Adrenal gland (tissue), 19 donors: ENCODE measurements at places on chromosomes 6 and 20.
A peak's percentile ranks its signal among the peaks of the same experiment; 100 is the strongest.

- no peak for DNase-seq
These were observed 151.8 kb downstream of the ZFP64 start for GRCh38 chr20:52039790-52040189.

- DNase-seq = no peak
These were observed 84.2 kb upstream of the MARCKS start for GRCh38 chr6:113772961-113773360.

- no peak for DNase-seq
These were observed 46.4 kb downstream of the ORC3 start for GRCh38 chr6:87636315-87636714.

GRCh38 chr6:126170978-126171382 is 168.9 kb upstream of the CENPW start:
- DNase-seq = peak; percentile 17

GRCh38 chr6:83221889-83222479 is 28.8 kb downstream of the RWDD2A start:
- no peak for DNase-seq

- peak; percentile 53 for DNase-seq
These were observed 278.4 kb downstream of the LRFN2 start for GRCh38 chr6:40308533-40309306.

DNA sequence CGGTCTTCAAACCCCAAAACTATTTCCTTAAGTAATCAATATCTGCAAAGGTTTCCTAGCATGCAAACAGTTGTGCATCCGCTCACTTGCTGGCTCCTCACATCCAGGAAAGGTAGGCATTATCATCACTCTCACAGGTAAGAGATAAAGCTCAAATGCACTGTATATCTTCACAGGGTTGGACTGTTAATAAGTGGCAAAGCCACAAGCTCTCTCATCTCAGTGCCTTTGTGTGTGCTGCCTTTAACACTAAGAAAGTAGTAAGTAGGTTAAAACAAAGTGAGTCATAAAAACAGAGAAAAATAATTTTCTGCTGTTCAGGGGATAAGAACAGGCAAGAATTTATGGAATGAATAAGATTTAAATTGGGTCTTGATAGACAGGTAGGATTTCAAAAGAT is 21.3 kb downstream of the MAN1A1 start:
- DNase-seq = no peak

DNA sequence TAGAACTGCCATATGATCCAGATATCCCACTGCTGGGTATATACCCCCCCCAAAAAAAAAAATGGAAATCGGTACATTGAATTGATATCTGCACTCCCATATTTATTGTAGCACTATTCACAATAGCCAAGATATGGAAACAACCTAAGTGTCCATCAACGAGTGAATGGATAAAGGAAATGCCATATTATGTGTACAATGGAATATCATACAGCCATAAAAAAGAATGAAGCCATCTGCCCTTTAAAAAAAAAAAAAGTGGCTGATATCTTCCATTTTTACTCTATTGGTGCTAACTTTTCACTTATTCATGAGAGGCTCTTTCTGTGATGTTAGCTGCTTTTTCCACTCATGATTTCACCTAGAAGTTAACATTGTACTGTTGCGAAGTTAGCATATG is 156.5 kb downstream of the REV3L start:
- DNase-seq = no peak

GRCh38 chr6:158607411-158608170 is 37.0 kb downstream of the DYNLT1 start:
- DNase-seq = no peak

- DNase-seq = no peak
These were observed 4.9 kb downstream of the OLIG3 start for GRCh38 chr6:137489046-137490005.

DNA sequence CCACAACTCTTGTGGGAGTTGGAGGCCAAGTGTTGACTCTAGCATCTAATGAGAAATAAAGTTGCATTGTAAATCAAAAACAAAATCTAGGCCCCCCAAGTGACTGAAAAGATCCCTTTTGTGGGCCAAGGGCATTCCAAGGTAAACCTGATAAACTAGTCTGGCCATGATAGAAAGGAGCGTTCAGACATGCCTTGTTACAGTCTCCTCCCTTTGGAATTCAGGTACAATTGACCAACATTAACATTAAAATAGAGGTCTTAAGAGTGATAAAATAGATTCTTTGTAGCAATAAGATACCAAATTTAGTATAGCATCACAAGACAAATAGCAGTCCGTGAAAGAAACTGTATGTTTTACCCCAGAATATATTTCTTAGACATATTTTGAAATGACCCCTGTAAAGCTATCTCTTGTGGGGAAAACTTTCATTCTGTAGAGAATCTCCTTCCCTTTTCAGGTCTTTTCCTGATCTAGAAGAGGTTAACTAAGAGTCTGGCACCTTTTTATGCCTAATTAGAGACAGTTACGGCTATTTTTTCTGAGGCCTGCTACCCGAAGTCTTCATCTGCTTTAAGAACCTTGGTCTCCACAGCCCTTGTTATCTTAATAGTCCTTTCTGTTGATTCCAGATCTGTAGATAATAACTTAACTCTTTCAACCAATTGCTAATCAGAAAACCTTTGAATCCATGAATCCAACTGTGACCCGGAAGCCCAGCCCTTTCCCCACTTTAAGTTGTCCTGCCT is 495.4 kb upstream of the MMS22L start:
- no peak for DNase-seq

GRCh38 chr6:125835221-125835744 is 44.5 kb downstream of the NCOA7 start:
- DNase-seq = peak; percentile 83

- no peak for DNase-seq
These were observed 41.7 kb downstream of the LRRN4 start for GRCh38 chr20:6012179-6012578.

DNA sequence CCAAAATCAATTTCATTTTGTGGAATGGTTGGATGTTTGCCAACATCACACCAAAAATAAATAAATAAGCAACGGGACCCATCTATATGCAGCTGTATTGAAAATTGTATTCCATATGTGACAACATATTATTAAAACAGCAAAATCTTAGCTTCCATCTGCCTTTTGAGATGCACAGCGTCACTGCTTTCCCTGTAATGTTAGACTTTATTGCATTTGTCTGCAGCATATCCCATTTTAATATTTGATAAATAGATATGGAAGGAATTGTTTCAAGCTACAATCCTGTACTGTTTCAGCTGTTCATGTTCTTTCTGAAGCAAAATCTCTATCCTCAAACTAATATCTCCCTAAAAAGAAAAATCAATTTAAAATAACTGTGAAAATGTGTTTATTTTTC is 509.1 kb downstream of the PKHD1 start:
- DNase-seq = no peak

- no peak for DNase-seq
These were observed 249.5 kb downstream of the ADGRG6 start for GRCh38 chr6:142551274-142551811.

DNA sequence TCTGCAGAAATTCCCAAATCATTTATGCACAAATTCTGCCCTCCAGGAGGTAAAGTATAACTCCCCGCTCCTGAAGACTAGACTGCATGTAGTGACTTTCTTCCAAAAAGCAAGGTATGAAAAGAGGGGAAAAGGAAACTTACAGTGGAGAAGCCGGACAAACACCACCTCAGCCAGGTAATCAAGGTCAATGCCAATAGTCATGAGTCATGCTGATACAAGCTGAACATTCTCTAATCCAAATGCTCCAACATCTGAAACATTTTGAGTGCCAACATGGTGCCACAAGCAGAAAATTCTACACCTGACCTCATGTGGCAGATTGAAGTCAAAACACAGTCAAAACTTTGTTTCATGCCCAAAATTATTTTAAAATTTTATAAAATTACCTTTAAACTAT is 165.6 kb downstream of the FOXA2 start:
- no peak for DNase-seq

DNA sequence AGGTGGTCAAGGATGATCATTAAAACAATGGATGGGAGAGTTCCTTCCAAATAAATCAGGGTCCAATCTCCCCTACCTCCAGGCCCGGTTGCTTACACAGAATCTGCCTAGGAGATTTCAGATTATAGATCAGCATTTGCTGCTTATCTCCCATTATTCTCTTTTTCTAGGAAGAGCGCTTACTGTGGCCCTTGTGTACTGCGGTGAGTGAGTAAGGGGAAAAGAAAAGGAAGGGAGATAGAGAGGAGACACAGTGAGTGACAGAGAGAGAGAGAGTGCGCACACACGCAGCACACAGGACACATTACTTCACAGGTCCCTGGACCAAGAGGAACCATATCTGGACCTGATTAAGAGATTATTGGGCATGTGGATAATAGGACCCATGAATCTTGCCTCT is 6.2 kb downstream of the LATS1 start:
- no peak for DNase-seq

- peak; percentile 82 for DNase-seq
These were observed 76.2 kb downstream of the FAM229B start for GRCh38 chr6:112163295-112164257.

GRCh38 chr20:48831718-48832404 is 4.1 kb upstream of the PREX1 start:
- DNase-seq = peak; percentile 93

- no peak for DNase-seq
These were observed 6.0 kb downstream of the HRH3 start for GRCh38 chr20:62214067-62214466.

DNA sequence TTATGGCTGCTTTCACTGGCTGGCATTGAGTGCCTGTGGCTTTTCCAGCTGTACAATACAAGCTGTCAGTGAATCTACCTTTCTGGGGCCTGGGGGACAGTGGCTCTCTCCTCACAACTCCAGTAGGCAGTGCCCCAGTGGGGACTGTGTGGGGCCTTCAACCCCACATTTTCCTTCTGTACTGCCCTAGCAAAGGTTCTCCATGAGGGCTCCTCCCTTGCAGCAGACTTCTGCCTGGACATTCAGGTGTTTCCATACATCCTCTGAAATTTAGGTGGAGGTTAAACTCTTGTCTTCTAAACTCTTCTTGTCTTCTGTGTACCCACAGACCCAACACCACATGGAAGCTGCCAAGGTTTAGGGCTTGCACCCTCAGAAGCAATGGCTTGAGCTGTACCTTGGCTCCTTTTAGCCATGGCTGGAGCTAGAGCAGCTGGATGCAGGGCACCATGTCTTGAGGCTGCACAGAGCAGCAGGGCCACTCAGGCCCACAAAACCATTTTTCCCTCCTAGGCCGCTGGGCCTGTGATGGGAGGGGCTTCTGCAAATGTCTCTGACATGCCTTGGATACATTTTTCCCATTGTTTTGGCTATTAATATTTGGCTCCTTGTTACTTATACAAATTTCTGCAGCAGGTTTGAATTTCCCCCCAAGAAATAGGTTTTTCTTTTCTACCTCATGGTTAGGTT is 9.6 kb downstream of the PEX7 start:
- DNase-seq = no peak

- no peak for DNase-seq
These were observed 9.8 kb upstream of the ZNFX1 start for GRCh38 chr20:49287555-49288249.

DNA sequence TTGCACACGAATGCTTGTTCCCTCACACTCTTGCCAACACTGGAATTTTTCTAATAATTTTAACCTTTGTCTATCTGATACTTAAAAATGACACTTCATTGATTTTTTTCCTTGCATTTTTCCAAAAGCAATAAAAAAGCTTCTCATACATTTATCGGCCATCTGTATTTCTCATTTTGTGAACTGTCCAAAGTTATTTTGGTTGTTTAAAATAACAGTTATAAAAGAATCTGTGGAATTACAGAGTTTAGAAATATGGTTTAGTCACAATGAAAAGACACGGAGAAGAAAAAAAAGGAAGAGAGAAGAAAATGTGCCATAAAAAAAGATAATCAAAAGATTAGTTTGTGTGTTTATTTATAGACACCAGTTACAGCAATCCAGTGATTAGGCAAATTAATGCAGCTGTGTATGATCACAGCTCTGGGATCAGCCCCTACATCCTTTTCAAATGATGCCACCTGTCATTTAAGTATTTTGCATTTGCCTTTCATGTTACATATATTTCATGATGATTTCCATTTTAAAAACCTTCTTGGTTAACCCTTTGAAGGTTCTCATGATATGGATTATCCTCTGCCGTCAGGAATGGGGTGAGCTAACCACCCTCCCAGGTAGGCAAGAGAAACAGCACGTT is 171.7 kb downstream of the BACH2 start:
- no peak for DNase-seq

GRCh38 chr6:53066874-53067706 is 1.9 kb downstream of the FBXO9 start:
- no peak for DNase-seq

- no peak for DNase-seq
These were observed 94.4 kb upstream of the SIRPA start for GRCh38 chr20:1800777-1801176.

DNA sequence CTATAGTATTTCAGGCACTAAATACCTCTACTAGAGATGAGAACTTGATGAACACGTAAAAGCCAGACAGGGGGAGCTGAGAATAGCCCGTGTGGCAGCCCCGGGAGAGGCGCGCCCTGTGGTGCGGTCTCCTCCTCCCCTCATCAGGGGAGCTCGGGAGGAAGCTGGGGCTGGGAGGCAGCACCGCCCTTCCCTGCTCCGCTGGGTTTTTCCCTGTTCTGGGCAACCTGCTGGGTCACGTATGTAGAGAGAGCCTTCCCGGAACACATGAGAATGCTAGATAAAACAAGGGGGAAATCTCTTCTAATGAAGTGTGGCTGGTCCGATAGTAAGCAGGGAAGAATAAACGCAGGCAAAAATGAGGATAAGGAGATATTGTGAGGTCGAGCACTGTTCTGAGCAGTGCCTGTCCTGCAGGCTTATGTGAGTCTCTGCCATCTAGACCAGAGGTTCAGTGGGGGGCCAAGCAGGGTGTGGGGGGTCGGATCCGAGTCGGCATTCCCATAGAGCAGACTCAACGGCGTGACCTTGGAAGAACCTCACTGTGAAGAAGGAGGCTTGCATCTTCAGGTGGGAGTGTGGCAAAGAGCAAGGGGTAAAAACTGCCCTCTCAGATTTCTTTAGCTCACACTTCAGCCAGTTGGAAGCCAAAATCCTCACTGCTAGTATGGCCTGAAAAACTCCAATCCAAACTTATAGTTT is 13.4 kb upstream of the RPS6KA2 start:
- no peak for DNase-seq

GRCh38 chr6:73932866-73933265 is 236.9 kb downstream of the CD109 start:
- no peak for DNase-seq

DNA sequence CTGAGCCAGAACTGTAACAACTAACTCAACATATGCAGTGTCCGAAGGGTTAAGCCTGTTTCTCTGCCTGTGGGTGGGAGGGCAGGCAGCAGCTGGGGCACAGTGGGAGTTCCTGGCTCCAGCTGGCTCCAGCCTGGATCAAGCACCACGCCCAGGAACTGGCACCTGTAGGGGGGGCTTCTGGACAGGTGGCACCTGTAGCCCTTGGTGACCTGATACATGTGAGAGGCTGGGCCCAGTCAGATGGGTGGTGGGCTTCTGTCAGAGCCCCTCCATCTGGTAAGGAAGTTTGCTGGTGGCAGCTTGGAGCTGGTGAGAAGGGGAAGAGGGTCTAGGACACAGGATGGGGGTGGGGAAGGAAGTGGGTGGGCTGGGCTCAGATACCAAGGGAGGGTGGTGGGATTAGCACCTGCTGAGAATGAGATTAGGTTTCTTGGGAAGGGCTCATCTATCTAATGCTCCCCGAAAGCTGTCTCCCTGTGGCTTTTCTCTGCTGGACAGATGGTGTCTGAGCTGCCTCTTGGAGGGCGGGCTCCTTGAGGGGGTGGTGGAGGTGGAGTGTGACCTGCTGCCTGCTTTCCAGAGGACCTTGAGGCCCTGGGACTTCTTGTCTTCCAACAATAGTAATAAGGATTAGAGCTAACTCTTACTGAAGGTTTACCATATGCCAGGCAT is 28.5 kb downstream of the BCL2L1 start:
- DNase-seq = no peak

GRCh38 chr6:13838616-13839015 is 24.3 kb upstream of the MCUR1 start:
- no peak for DNase-seq
